Stimulated activated CD8-positive, alpha-beta memory T cell treated with anti-CD3 and anti-CD28 coated beads, Interleukin-7, amount 100 ng/mL, for 24 hours (primary cell): ENCODE measurements at places on chromosomes 3 and 15.

- no peak for DNase-seq
These were observed 21.6 kb downstream of the FSIP1 start for GRCh38 chr15:39761006-39761405.

GRCh38 chr15:83991163-83991562 is 244.4 kb upstream of the GOLGA6L4 start:
- DNase-seq: no peak

DNA sequence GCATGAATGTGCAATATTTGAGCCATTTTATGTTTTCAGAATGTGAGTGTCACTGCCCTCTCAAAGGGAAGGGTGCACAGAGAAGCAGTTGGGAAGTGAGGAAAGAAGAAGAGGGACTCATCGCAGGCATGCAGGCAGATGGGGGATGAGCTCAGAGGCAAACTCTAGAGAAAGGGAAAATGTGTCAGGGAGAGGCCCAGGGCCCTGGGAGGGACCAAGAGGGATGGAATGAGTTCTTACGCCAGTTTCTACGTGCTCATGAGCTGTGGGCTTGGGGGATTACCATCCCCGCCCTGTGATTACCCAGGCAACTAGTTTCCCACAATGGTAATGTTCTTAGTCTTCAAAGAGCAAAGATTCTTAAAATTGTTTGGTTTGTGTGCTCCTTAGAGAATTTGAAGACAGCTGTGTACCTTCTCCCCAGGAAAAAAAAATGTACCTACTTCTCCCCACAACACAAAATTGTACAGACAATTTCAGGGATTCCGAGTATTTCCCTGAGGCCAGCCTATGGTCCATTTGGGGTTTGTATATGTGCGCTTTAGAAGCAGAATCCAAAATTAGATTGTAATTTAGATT is 17.8 kb downstream of the GCSAM start:
- no peak for DNase-seq

DNA sequence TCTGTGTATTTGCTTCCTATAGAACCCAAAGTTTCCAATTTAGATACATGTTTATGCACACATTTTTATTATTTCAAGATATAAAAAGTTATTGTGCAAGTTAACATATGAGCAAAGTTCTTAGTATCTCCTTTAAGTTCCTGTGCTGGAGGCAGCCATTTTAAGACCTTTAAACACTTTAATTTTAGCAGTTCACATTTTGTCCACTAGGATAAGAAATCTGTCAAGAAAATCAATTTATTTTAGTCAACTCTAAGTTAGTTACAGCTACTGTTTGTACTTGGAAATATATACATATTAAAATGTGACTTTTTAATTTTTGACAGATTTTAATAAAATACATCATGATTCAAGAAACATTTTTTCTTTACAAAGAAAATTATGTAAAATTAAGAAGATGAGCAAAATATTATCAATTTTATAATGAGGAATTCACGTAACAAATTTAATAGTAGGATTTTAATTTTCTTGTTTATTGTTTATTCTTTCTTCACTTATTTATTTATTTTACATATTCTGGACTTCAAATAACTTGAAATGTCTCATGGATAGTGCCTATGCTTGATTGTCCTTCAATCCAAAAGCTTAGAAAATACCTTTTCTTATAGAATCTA is 402.6 kb upstream of the GBE1 start:
- no peak for DNase-seq

DNA sequence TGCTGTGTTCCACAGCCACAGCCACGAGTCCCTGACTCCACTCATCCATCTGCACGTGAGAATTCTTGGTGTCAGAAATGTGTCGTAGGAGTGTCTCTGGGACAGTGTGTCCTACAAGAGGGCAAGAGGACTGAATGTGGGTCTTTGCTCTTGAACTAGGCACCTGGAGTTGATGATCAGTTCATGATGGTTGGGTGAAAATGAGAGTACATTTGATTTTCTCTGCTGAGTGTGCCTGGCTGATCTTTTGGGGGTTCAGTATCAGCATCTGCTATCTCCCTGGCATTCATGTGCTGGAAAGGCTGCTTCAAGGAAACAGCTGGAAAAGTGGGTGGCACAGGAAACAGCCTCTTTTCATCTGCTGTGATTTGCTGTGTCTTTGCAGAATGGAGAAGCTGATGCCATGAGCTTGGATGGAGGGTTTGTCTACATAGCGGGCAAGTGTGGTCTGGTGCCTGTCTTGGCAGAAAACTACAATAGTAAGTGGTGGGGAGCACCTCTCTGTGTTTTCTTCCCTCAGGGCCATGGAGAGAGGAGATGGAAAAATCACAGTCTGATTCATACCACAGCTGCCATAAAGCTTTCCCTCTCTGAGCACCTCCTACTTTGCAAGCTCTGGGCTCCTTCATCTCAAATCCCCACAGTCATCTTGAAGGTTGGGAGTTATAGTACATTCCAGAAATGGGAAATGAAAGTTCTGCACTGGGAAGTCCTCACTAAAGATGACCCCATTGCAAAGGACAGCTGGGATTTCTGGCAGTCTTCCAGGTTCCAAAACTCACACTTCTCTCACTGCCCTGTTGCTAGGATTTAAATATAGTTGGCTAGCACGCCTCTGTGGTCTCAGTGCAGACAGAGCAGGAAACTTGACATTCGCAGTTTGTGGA is 17.8 kb downstream of the TF start:
- DNase-seq: no peak

DNA sequence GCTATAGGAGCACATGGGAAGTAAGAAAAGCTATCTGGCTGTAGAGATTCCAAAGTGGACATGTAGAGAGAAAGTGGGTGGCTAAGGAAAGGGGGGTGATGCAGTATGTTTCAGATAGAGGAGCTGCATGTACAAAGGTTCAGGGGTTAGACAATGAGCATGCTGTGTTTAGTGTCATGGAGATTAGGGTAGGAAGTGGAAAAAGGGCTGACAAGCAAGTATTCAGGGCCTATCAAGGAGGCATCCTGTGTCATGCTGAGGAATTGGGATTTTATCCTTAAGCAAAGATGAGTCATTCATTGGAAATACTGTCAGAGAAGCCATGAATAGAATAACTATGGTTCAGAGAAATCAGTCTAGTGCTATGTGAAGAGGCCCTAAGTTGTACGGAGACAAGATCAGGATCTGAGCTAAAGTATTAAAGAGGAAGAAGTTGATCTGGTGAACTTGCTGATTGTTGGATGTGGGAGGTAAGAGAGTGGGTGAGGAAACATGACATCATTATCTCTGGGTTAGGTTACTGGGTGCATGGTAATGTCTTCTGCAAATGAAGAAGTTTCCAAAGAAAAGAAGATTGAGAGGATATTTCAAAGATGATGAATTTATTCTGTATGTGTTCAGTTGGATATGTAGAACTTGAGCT is 176.7 kb upstream of the GOLIM4 start:
- DNase-seq: no peak

GRCh38 chr3:125647318-125648014 is 52.2 kb upstream of the OSBPL11 start:
- no peak for DNase-seq

GRCh38 chr3:43169987-43170386 is 64.1 kb upstream of the POMGNT2 start:
- no peak for DNase-seq

- DNase-seq: no peak
These were observed 1.9 kb downstream of the CISH start for GRCh38 chr3:50609763-50610085.

DNA sequence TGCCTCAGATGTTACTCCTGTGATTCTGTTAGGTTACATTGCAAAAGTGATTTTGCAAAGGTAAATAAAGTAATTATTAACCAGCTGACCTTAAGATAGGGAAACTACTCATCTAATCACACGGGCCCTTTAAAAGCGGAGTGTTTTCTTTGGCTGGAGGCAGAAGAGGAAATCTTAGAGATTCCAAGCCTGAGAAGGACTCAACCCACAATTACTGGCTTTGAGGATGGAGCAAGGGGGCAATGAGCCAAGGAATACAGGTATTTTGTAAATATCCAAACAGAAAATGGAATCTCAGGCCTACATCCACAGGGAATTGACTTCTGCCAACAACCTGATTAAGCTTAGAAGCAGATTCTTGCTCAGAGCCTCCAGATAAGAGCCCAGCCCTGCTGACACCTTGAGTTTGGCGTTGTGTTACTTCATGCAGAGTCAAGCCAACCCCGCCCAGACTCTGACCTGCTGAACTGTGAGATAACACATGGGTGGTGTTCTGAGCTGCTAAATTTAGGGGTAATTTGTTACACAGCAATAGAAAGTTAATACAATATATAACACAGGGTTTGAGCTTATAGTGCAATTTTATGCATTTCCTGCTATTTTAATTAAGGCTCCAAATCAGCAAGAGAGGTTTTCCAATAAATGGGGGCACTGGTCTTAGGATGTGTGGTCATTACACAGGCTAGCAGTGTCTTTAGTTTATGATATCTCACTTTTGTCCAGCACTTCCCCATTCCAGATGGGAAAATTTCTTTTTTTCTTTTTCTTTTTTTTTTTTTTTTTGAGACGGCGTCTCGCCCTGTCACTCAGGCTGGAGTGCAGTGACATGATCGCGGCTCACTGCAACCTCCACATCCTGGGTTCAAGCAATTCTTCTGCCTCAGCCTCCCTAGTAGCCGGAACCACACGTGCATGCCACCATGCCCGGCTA is 19.5 kb downstream of the NFKBIZ start:
- DNase-seq: no peak

- DNase-seq: no peak
These were observed 22.4 kb downstream of the MAP6D1 start for GRCh38 chr3:183802989-183803388.

DNA sequence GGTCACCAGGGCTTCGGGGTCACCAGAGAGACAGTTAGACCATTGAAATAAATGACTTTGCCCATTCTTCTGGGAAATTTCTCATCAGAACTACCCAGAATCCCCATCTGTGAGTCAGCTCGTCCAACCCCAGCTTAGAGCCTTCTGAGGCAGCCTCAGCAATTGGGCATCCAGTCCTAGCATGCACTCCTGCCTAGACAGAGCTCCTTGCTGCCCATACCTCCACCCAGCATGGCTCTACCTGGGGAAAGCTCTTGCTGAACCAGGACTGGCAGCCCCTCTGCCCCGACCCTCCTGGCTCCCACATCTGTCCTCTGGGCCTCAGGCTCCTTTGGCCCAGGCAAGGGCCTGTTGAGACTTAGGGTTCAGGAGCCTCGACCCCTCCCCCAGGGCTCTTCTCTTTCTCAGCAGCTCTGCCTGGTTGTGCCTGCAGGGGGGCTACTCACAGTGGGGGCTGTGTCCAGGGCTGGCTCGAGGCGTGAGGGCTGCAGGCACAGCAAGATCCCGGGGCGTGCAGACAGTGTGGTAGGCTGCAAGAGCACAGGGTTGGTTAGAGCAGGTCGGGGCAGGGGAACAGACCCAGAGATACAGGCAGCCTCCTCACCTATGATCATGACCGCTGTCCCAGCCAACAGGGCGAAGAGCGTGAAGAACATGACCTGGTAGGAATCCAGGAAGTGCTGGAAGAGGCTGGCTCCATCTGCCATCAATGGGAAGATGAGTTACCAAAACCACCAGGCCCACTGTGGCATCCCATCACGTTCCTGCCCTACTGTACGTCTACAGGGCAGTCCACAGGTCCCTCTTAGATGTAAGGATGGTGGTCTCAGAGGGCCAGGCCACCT is 101.3 kb downstream of the NUP210 start:
- no peak for DNase-seq

- DNase-seq: no peak
These were observed 43.6 kb downstream of the HMG20A start for GRCh38 chr15:77464129-77464865.

- no peak for DNase-seq
These were observed 191.0 kb upstream of the LINGO1 start for GRCh38 chr15:77823736-77824135.

- DNase-seq: no peak
These were observed 211.7 kb downstream of the DTWD1 start for GRCh38 chr15:49832511-49832910.

DNA sequence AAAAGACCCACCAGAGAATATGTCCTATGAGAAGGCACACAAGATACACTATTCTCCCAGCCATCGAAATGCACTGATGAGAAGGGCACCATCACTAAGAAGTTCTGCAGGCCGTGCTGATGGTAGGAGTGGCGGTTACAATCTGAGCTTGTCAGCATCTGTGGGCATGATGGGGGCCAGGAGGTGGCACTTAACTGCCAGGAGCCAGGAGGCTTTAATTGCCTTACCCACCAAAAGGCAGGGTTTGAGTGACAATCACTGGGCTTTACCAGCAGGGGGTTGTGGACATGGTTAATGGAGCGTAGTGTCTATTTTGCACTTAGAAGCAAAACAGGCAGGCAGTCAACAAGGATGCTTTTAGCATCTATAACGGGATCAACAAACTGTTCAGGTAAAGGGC is 16.0 kb upstream of the SQOR start:
- DNase-seq: no peak

- DNase-seq: no peak
These were observed 15.7 kb upstream of the PPARG start for GRCh38 chr3:12273045-12273695.

DNA sequence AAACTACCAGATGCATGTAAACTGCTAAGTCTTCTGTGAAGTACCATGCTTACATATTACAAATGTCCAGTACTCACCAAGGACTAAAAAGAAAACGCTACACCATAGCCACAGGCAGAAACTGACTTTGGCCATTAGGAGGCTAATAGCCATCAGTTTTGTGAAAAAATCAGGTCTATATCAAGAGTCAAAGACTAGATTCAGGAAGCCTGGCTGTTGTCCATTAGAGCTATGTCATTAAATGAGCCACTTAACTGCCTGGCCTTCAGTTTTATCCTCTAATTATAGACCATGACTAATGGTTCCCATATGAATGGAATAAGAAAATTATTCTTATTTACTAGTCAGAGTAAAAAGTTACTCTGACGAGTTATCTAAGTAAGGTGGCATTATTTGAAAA is 144.1 kb downstream of the VPS13C start:
- DNase-seq: no peak

DNA sequence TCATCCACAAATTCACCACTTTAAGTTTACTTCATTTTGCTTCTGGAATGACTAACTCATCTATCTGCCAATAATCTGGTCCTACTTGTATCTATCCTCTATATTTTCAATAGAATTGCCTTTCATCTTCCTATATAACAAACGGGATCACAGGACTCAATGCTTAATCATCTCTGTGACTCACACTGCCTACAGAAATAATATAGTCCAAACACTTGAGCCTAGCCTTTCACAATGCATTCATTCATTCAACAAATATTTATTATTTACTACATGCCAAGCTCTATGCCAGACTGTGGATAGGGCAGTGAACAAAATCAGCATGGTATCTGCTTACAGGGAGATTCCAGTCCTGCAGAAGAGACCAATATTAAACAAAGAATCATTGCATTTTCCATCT is 16.6 kb upstream of the AGTR1 start:
- no peak for DNase-seq

DNA sequence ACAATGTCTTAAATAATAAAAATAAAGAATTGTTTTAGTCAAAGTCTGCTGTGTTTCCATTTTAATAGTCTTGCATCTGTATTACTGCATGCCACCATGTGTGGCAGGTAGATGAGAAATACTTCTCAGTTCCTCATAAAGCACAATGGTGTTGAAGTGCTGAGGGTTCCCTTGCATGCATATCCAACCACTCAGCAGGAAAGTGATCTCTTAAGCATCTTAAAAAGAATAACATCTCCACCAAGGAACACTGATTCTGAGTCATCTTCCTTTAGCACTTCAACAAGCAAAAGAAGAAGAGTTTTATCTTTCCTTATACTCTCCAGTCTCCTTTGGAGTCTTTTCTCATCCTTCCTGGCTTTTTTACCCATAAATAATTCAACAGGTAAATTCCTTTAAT is 602.0 kb downstream of the TBL1XR1 start:
- DNase-seq: no peak
